ENCODE measurements at places on chromosomes 16 and 17. TPM values are rescaled to one million over a fixed set of nuclear protein-coding genes. Genes with fewer than 3 reads are reported as not detected.

The KRTAP4-3 gene
- total RNA-seq: not detected

The CHP2 gene
- not detected for total RNA-seq

The FOXL1 gene
- total RNA-seq: not detected

The CTRB1 gene
- total RNA-seq: not detected

The CD300C gene
- 0.52 TPM for total RNA-seq
